Iris pigment epithelial cell (primary cell): ENCODE measurements at places on chromosomes 3 and 15.
A peak's percentile ranks its signal among the peaks of the same experiment; 100 is the strongest.

DNA sequence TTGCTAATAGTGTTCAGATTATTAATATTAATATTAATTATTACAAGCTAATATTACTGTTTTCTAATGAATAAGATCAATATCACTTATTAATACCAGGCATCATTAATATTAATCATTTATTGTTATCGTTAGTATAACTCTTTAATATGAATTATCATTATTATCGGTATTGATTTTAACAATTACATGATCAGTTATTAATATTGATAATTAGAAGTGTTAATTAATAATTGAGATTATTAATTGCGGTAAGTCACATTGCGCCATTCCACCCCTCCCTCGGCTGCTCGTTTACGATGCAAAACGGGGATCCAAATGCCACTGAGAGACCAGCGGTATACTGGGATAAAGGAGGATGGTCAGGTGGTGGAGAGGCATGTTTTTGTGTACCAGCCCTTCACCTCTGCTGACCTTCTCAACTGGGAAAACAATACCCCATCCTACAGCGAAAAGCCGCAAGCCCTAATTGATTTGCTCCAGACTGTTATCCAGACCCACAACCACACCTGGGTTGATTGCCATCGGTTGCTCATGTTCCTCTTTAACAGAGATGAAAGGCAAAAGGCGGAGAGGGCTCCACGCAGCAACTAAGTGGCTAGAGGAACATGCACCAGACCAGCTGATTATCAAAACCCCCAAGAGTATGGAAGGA, 28.6 kb upstream of the SSUH2 start:
- no peak for DNase-seq

DNA sequence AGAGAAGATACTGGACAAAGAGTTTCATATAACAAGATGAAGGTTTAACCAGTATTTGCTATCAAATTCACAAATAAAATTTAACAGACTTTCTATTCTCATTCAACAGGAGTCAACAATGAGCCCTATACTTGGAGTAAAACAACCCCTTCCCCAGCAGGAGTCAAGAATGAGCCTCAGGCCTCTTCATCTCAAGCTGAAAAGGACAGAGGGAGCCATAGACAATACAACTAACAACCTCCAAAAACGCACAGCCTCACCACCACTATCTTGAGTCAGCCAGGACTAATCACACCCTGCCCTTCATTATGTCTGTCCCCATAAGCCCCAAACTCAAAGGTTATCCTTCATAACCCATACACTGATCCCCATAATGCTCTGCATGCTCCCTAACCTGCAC, 36.4 kb downstream of the ETFA start:
- DNase-seq, result no peak

DNA sequence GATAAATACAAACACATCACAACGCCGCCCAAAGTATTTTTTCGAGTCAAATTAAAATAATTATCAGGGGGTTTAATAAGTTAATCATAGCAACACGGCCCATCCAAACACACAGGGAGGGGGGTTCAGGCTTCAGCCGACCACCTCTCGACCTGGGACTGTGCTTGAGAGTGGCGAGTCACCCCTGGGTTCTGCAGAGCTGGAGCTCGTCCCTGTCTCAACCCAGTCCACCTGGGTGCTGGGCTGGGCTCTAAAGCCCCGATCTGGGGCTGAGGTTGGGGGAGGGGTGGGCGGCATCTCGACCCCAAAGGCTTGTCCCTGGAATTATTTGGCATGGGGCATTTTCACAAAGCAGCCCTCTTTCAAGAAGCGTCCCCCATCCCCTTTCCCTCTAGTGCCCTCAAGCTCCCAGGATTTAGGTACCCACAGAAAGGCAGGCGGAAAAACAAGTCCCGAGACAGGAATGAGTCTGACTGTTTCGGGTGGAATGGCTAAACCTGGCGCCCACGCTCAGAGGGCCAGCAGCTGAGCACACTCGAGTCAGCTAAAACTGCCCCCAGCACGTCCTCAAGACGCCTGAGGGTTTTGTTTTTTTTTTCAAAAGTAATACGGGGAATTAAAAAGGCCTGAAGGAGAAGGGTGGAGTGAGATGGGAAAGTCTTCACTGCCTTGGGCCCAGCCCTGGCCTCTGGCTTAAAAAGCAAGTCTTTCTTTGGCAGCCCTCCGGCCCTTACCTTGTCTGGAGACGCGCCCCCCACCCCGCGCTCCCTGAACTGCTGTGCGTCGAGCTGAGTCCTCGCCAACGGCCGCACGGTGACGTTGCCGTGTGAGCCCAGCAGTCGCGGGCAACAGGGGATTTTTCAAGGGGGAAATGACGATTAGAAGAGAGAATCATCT, 32.5 kb downstream of the NR2F2 start:
- DNase-seq, result no peak

GRCh38 chr3:123535580-123535979, 49.3 kb downstream of the HACD2 start:
- peak; percentile 65 for DNase-seq

DNA sequence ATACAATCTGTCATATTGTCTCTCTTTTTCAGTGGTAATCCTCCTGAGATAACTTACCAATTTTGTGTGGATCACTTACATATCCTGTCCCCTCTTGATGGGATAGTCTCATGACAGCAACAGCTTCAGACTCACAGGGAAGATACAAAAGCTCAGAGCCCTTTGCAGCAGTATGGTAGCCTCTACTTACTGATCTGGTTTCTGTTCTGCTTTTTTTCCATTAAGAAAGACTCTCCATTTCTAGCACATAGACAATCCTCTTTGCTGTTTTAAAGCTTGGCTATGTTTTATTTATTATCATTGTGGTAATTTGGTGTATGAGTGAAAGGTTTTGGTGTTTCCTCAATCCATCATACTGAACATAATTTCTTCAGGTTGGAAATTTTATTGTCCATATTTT, 25.4 kb upstream of the SOX14 start:
- DNase-seq, result no peak

DNA sequence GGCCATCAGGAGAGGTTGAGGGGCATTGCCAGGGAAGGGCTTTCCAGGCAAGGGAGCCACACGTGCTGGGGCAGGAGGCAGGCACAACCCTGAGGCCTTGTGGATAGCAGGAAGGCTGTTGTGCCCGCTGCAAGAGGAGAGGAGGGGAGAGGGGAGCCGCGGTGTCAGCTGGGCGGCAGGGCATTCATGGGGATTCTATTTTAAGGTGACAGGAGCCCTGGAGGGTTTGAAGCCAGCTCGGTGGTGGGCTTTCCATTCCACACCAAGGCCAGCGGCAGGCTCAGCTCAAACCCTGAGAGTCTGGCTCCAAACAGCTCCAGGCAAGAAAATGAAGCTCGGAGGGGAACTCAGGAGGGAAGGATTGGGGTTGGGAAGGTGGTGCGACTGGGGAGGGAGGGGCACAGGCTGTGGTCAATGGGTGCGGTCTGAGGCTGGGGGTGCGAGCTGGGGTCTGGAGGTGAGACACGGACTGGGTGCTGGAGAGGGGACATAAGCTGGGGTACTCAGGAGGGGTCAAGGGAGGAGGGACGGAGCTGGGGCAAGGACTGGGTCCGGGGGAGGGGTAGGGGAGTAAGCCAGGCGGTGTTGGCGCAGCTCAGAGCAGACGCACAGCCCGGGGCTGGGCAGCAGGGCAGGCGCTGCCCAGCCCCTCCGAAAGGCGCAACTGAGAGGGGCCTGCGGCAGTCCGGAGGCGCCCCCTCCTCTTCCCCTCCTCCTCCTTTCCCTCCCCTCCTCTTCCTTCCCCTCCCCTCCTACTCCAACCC, 43.4 kb downstream of the TPRA1 start:
- no peak for DNase-seq

DNA sequence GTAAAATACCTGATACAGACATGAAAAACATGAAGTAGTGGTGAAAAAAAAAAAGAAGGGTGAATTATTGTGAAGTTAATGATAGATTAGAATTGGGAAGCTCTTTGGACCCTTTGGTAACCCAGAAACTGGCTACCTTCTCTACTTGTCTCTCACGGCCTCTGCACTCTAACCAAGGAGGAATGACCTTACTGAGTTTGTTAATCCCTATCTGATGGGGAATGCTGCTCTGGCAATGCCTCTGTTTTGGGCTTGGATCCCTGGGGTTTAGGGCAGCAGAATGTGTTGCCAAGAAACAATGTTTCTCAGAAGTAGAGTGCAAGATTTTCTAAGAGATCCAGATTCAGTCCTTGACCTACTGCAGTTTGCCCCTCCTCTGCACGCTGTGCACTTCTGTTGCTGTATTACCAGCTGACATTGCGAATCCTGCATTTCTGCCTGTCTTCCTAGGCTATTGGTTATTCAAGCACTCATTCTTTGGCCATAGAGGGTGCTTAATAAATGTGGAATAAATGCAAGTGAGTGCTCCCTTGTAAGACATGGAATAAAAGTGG, 49.2 kb upstream of the MAP3K13 start:
- DNase-seq, result no peak

DNA sequence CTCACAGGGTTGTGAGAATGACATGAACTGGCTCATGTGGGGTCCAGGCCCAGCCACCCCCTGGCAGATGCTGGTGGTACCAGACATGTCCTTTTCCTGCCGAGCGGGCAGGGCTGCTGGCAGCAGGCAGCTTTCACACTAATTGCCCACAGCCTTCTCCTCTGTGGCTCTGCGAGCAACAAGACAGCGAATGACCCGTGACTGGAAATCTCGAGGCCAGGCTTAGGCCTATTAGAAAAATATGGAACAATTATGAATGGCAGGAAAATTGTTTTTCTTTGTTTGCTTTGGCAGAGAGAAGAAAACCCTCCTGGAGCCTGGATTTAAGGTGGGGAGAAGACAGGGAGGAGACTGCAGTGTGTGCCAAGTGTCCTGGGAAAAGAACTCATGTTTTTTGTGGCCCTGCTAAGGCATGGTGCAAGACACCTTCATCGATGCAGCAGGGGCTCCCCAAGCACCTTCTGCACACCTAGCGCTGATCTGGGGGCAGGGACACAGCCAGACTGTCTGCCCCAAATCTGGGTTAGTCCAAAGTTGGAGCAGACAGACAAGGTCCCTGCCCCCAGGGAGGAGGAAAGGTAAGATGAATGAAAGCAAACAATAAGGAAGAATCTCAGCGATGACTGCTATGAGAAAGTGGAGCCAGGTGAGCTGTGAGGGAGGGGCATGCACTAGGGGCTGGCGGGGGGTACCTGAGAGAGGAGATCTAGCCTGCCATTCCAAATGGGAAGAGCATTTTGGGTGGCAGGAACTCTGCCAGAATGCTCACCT, 193.8 kb upstream of the TLE3 start:
- DNase-seq, result no peak

GRCh38 chr3:139110072-139110830, 65.6 kb upstream of the PRR23C start:
- no peak for DNase-seq

DNA sequence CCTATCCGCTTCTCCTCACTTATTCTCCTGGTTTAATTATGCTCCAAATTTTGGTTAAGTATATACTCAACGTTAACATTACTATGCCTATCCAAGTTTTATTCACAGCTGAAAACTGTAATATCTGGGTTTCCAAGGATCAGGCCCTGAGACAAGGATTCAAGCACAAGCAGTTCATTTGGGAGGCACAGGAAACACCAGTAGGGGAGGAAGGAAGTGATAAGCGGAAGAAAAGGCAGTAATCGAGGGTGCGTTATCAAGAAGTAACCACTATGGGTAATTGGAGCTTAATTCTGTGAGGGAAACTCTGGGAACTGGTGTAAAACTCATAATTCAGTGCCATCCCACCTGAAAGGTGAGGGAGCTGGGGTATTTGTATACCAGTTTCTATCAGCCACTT, 120.3 kb downstream of the KCNAB1 start:
- no peak for DNase-seq

GRCh38 chr3:173711619-173712018, 314.1 kb downstream of the NLGN1 start:
- no peak for DNase-seq

- no peak for DNase-seq
Observed at GRCh38 chr3:197269024-197269423, 29.4 kb downstream of the DLG1 start.

- DNase-seq, result no peak
Observed at GRCh38 chr3:134898181-134898754, 103.2 kb downstream of the EPHB1 start.

DNA sequence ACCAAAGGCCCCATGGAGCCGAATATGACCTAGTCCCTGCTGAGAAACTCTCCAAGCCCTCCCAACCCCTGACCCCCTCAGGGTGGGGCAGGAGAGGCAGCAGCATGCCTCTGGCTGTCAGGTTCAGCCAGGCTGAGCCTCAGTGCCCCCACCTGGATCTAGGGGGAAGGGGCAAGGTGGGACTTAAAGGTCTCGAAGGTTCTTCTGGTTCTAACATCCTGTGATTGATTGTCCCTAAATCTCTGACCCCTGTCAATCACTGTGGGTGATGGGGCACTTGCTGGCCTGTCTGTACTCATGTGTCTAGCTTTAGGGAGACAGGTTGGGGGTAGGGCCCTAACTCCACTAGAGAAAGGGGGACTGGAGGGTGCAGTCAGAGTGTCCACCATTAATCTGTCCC, 13.8 kb downstream of the NBEAL2 start:
- DNase-seq, result no peak

- DNase-seq, result no peak
Observed at GRCh38 chr3:48123346-48123745, 64.9 kb downstream of the CDC25A start.

DNA sequence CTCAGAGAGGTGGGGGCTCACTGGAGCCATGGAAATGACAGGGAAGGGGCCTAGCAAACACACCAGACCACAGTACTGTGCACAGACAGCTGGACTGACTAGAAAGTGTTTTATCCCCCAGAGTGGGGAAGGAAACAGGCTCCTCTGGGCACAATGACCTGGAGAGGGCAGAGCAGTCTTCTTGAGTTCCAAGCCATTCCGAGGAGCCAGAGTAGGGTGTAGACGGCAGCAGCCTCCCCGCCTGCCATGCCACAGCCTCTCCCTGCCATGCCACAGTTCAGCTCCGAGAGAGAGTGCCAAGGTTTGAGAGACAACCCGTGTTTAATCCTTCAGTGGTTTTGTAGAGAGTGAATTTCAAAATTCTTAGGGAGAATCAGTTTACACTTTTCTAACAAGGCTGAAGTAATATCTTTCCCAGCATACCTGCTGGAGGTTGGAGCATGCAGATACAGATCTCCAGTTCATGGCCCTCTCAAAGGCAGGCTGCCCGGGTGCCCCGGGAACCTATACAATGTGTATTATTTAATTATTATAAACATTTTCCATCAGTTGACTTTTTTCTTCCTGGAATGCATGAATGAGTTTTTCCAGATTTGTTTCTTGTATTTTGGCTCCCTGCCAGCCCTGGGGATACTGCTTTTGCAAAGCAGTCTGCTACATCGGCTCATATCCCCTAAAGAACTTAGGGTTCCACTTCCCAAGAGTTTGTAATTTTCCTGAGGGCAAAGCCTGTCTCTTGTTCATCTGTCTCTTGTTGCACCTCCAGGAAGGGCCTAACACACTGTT, 3.2 kb downstream of the PODXL2 start:
- no peak for DNase-seq
